COR-L47 (cell line): ENCODE measurements at places on chromosomes 1 and 21.

DNA sequence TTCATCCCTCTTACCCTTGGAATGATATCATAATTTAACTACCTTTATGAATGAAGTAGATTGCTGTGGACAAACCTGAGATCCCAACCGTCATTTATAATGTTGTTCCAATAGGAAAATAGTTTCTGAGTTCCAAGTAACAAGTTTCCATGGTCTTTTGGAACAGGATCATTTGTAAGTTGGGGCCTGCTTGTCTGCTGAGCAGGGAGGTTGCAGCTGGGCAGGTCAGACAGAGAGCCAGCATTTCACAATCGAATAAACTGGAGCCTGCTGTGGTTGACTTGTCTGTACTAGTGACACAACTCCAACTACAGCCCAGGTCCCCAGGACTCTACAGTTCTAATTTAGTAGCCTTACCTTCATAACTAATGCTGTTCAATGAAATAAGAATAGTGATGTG lies 18.6 kb upstream of the RALGPS2 start:
- no peak for DNase-seq

DNA sequence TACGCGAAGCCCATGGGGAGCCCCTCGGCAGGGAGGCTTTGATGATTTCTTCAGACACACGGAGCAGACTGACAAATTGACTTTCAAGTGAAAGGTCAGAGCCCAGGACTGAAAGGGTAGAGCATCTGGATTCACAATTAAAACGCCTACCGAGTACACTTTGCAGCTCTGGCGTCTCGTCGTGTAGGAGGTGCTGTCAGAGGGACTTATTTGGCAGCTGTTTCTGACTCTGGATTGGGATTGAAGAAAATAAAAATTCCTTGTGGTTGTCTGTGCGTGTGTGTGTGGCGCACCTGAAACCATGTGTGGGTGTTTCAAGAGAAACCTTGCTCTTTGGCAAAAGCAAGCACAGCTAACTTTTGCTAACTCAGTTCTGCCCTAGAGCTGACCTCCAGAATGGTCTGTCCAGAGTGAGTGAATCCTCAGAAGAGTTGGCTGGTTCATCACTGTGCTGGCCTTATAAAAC lies 348.7 kb downstream of the HLX start:
- DNase-seq: no peak

- DNase-seq: no peak
These were observed 39.1 kb upstream of the PADI1 start for GRCh38 chr1:17165823-17166222.

GRCh38 chr1:23838401-23838866 lies 13.2 kb upstream of the HMGCL start:
- no peak for DNase-seq

DNA sequence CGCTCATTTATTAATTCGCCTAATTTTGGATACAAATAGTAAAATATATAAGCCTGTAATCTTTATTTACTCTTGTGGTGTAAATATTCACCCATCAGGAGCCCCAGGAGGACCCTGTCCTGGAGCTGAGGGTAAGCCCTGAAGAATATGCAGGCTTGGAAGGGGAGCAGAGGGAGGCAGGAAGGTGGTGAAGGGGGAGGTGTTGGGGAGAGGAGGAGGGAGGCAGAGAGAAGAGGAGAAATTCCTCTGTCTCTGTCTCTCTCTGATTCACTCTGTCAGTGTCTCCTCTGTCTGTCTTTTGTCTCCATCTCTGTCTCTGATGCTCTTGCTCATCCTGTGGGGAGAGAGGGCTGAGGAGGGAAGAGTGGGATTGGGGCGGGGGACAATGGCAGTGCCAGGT lies 2.8 kb upstream of the C4BPB start:
- DNase-seq: no peak

- DNase-seq: no peak
These were observed 91.4 kb downstream of the ADAMTS1 start for GRCh38 chr21:26753822-26754221.
